Astrocyte (in vitro differentiated cells and primary cell): ENCODE measurements at places on chromosomes 7 and 10. TPM values are rescaled to one million over a fixed set of nuclear protein-coding genes. Genes with fewer than 3 reads are reported as not detected.

PTF1A gene
- total RNA-seq: not detected in 2 replicates

DNA sequence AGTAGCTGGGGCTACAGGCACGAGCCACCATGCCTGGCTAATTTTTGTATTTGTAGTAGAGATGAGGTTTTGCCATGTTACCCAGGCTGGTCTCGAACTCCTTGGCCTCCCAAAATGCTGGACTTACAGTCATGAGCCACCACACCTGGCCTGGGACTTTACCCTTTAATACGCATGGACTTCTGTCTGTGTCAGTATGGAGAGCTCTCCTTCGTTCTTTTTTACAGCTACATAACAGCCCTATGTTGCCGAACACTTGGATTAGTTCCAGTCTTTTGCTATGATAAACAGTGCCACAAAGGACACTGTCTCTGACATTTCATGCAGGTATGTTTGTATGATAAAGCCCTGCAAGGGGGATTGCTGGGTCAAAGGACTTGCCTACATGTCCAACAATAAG, 10.9 kb upstream of the OAT start:
- H3K4me3 ChIP-seq: no peak overlapping the region
- peaks cover 21% of the 10 kb centered on the region for H3K27me3 ChIP-seq
- H3K27ac ChIP-seq: no peak overlapping the region
- no peak for DNase-seq

INHBA gene
- 103 and 164 TPM in 2 replicates for total RNA-seq

- H3K4me1 ChIP-seq: no peaks in the 10 kb centered on the region
- no peak overlapping the region for H3K4me3 ChIP-seq
These were observed 64.1 kb downstream of the P4HA1 start for GRCh38 chr10:73032536-73032935.

- no peak overlapping the region for H3K27ac ChIP-seq
- no peak overlapping the region for H3K4me3 ChIP-seq
- H3K4me1 ChIP-seq: no peaks in the 10 kb centered on the region
- H3K36me3 ChIP-seq: no peaks in the 10 kb centered on the region
- no peaks in the 10 kb centered on the region for H3K27me3 ChIP-seq
These were observed 154.2 kb downstream of the VWC2 start for GRCh38 chr7:49927631-49928030.

- H3K27ac ChIP-seq: no peak overlapping the region
- no peak for DNase-seq
- H3K36me3 ChIP-seq: no peaks in the 10 kb centered on the region
These were observed 206.3 kb upstream of the FZD8 start for GRCh38 chr10:35848412-35848811.

DNA sequence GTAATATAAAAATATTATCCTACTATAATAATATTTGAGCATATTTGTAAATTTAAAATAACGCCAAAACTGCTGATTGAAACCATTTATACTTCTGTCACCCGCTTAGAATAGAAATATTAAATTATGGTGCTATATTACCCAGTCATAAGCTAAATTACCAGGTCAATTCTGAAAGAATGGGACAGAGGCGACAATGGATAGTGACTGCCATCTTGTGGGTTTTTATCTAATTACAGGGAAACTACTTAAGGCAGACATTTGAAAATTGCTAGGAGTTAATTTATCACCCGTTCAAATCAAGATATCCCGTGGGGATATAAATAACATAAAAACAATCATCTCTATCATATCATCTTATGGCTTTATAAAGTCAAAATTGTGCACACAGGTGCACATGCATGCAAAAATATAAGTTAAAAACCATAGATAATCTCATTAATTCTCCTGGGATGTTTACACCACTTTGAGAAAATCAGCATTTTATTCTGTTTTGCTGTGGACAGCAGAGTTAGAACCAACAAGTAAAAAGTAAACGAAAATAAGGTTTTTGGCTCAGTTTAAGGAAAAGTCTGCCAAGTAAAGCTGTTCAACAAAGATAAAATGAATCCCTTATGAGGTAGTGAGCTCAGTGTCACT, 41.3 kb upstream of the HPSE2 start:
- no peak overlapping the region for H3K4me3 ChIP-seq
- H3K4me1 ChIP-seq: no peaks in the 10 kb centered on the region
- no peak for DNase-seq
- no peak overlapping the region for H3K27ac ChIP-seq

DNA sequence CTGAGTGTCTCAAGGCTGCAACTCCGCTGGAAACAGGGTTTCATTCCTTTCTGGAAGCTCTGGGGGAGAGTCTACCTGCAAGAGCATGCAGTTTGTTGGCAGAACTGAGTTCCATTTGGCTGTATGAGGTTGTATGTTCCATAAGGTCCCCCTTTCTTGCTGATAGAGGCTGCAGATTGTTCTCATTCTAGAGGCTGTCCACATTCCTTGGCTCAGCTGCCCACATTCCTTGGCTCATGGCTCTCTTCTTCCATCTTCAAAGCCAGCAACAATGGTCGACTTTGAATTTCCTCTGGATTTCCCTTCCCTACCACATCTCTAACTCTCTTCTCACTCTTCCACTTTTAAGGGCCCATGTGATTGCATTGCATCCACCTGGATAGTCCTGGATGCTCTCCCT, 147.3 kb upstream of the CDCA7L start:
- H3K27me3 ChIP-seq: peaks cover 9% of the 10 kb centered on the region
- H3K27ac ChIP-seq: no peak overlapping the region
- no peaks in the 10 kb centered on the region for H3K4me1 ChIP-seq
- peak; percentile 55 for DNase-seq
- no peaks in the 10 kb centered on the region for H3K36me3 ChIP-seq
- no peak overlapping the region for H3K4me3 ChIP-seq

LEP gene
- not detected in 2 replicates for total RNA-seq

DNA sequence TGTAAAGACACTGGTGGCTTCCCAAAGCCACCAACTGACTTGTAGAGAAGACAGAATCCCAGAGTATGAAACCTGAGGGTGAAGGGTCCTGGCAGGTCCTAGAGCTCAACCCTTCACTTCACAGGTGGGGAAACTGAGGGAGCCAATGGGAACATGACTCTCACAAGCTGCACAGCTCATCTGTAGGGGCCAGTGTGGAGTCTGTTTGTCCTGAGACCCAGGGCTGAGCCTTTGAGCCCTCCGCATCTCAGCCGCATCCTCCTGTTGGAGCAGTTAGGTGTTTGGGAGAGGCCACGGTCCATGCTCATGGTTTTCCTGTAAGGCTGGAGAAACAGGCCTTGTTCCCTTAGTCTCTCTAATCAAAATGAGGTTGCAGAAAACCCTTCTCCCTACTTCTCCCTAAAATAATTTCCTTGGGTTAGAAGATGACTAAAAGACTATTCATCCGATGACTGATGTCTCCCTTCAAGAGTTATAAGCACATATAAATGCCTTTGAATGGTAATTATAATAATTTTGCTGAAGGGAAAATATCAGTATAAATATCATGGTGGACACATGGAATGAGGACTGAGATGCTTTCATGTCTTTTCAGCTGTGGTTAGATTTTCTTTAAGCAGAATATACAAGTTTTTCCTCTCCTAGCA, 10.3 kb downstream of the HTRA1 start:
- peaks cover 46% of the 10 kb centered on the region for H3K4me1 ChIP-seq
- H3K4me3 ChIP-seq: no peak overlapping the region
- no peaks in the 10 kb centered on the region for H3K27me3 ChIP-seq
- no peak for DNase-seq

GRCh38 chr10:6999232-6999925, 411.5 kb downstream of the SFMBT2 start:
- no peaks in the 10 kb centered on the region for H3K36me3 ChIP-seq
- no peak for DNase-seq
- H3K27me3 ChIP-seq: no peaks in the 10 kb centered on the region

DNA sequence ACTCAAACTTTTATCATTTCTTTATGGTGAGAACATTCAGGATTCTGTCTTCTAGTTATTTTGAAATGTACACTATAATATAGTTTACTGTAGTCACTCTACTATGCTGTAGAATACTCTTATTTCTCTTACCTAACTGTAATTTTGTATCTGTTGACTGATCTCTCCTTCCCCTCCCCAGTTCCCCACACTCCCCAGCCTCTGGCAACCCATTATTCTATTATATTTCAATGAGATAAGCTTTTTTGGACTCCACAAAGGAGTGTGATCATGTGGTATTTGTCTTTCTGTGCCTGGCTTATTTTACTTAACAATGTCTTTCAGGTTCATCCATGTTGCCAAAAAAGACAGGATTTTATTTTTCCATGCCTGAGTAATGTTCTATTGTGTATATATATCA, 71.4 kb upstream of the DYNC1I1 start:
- H3K27me3 ChIP-seq: no peaks in the 10 kb centered on the region
- DNase-seq: no peak
- no peaks in the 10 kb centered on the region for H3K36me3 ChIP-seq
- no peaks in the 10 kb centered on the region for H3K4me1 ChIP-seq
- no peak overlapping the region for H3K27ac ChIP-seq

DNA sequence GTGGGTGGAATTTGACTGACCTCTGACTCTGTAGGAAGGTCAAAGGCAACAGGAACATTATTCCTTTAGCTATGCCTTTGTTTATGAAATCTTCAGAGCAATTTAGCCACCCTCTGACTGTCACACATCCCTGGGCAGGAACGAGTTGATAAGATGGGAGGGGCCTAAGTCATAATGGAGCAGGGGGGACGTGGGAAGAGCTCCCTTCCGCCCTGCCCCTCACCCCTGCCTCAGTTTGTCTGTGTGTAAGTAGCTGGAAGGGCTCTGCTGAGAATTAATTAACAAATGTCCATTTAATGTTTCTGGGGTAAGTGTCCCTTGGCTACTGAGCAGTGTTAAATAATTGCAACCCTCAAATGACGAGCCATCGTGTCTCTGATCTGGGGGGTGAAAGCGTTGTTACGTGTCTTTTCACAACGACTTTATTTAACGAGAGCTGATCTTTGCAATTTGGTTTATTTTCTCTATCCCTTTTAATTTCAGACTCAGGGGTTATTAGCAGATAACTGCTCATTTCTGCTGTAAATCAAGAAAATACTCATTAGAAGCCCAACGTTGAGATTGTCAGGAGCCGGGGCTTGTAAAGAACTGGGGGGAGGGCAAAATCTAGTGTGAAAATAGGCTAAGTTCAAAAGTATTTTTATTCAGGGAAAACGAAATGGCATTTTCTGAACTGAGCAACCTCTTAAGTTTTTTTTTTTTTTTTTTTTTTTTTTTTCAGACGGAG, 12.5 kb upstream of the UNCX start:
- H3K27me3 ChIP-seq: peaks cover 47% of the 10 kb centered on the region

- no peak overlapping the region for H3K27ac ChIP-seq
- DNase-seq: peak; percentile 18
- no peak overlapping the region for H3K4me3 ChIP-seq
- H3K27me3 ChIP-seq: no peaks in the 10 kb centered on the region
These were observed 21.1 kb downstream of the CCDC126 start for GRCh38 chr7:23618241-23618640.
